ENCODE measurements at places on chromosomes 1 and 21.
A peak's percentile ranks its signal among the peaks of the same experiment; 100 is the strongest.

DNA sequence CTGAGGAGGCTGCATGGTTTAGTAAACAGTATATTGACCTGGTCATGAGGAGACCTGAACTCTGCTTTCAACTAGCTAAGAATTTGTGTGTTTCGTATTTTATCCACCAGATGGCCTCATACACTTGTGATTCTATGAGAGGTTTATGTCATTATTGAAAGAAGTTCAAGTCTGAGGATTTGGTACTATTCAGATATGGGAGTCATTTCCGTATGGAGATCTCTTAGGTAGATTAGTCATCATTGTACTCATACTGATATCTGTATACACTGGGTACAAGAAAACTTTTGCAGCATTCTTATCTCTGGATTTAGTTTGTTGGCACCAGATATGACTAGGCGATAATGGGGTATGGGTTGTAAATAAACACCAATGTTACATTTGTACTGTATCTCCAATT lies 26.6 kb downstream of the ATF6 start:
- peak; percentile 83 for DNase-seq

GRCh38 chr21:45820171-45821091 lies 161.1 kb upstream of the COL6A1 start:
- peak; percentile 89 for DNase-seq

GRCh38 chr21:17784604-17785402 lies 34.4 kb downstream of the C21orf91 start:
- no peak for DNase-seq

DNA sequence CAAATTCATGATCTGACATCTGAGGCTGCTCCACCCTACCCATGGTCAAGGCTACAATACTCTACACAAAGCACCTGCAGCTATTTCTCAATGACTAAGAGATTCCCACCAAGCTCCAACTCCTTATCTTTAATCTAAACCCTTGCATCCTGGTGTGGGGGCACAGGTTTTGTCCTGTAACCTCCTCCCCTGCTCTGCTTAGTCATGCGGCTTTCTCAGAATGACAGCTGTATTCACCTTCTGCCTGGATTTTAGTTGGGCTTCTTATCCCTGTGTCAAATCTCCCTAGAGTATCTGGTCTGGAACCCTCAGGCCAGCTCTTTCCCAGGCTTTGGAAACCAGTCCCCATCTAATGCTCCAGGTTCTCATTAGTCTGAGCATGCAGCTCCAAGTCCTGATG lies 159.0 kb downstream of the BARHL2 start:
- no peak for DNase-seq

DNA sequence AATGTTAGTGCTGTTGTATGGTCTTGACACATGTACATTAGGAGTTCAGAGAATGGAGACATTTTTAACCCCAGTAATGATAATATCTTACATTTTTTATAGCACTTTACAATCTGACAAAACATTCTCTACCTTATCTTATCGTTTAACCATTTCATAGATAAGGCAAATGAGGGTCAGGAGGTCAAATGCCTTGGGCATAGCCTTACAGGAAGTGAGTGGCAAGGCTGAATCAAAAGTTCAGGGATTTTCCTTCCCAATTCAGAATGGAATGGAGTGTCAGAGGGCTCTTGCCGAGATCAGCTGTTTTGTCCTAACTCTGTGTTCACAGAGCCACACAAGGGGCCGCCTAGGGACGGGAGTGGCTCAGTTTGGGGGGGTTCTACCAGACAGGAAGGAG lies 57.6 kb upstream of the AK4 start:
- DNase-seq = no peak

- DNase-seq = no peak
Measured at GRCh38 chr1:68429233-68429808, 20.4 kb downstream of the RPE65 start.

DNA sequence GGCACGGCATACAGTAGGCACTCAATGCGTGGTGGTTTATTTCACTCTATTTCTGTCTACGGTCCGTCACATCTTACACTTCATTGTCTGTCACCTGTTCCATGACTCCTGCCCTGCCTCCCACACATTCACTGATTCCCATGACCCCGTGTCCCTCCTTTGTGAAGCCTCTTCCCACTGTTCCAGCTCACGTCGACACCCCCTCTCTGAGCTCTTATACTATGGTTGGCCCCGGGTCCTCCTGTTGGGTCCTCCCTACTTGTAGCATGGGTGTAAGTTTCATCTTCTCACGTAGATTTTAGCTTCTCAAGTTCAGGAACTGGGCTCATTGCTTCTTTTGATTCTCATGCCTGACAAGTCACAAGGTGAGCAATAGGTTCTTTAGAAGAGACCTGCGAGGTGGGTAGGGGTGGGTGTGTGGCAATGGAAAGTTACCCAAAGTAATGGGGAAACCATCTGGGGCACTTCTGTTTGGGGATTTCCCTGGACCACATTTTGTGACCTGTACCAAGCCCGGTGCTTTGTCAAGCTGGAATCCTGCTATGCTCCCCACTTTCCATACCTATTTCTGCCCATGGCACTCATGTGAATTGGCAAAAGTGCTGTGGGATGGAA lies 22.1 kb upstream of the IL10 start:
- no peak for DNase-seq

DNA sequence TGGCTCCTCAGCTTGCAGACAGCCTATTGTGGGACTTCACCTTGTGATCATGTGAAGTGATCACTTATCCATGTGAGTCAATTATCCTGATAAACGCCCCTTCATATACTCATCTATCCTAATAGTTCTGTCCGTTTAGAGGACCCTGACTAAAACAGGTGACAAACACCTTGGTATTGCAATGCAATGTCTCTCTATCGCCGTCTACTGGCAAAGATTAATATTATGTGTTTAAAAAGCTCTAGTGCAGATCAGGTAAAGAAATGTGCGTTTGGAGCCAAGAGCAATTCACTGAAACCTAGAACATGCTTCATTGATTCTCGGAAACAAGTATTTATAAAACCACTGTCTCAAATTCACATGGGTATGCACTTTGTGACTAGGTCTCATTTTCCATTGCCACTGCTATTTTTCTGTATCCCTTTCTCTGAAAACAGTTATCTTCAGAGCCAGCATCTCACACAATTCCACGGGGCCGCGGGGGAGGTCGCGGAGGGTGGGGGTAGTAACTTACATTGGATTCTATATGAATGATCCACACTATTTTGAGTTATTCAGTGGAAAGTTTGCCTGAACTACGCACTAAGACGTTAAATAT lies 554.6 kb upstream of the NCAM2 start:
- DNase-seq = no peak

- peak; percentile 88 for DNase-seq
Measured at GRCh38 chr1:164735315-164736052, 176.5 kb downstream of the PBX1 start.

- DNase-seq = no peak
Measured at GRCh38 chr1:115546846-115547245, 94.9 kb upstream of the VANGL1 start.

- no peak for DNase-seq
Measured at GRCh38 chr1:2805801-2806430, 4.4 kb upstream of the TTC34 start.

- peak; percentile 54 for DNase-seq
Measured at GRCh38 chr1:167922023-167922422, 8.1 kb upstream of the ADCY10 start.

- peak; percentile 2 for DNase-seq
Measured at GRCh38 chr1:99115231-99115630, 110.6 kb upstream of the PLPPR5 start.
